Epithelial cell of esophagus (primary cell): ENCODE measurements at places on chromosomes 5 and 9.

DNA sequence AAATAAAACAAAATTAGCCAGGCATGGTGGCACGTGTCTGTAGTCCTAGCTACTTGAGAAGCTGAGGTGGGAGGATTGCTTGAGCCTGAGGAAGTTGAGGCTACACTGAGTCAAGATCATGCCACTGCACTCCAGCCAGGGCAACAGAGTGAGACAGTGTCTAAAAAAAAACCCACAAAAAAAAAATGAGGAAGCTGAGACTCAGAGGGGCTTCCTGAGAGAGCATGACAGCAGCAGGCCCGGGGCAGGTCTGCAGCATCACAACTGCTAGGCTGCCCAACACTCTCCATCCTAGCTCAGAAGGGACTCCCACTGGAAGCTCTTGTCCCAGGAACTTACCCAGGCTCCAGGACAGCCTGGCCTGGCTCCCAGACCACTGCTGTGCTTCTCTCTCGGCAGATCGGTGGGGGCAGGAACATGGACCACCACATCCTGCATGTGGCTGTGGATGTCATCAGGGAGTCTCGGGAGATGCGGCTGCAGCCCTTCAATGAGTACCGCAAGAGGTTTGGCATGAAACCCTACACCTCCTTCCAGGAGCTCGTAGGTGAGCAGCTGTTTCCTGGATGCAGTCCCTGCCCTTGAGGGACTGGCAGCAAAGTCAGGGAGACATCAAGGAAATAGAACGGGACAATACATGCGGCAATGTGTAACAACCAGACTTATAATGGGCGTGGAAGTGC, 19.1 kb downstream of the PTGS1 start:
- DNase-seq, result peak; percentile 60

DNA sequence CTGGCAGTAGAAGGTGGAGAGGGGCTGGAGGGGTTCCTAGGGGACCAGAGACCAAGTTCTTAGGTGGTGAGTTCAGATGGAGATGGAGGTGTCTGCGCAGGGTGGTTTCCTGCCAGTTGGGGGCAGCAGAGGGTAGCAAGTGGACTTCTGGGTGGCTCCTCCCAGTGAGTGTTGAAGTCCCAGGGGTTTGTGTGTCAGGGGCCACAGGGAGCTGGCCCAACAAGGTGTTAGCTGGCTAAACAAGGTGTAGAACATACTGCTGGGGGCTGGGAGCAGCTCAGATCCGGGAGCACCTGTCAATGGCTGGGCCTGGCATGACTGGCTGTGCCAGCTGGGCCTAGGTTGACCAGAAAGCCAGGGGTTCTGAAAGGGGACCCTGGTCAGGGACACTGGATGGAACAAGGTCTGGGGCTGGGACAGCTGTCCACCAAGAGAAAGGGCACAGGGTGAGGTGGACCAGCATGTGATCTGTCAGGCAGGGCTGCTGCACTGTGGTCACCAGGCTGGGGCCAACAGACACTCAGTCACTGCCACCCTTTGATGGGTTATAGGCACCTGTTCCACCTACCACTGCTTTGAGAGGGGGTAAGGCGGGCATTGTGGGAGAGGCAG, 35.6 kb downstream of the DAB2IP start:
- DNase-seq, result peak; percentile 78

- DNase-seq, result peak; percentile 38
Observed at GRCh38 chr9:23702311-23702922, 123.6 kb downstream of the ELAVL2 start.

GRCh38 chr9:127919253-127919815, 2.5 kb upstream of the ST6GALNAC4 start:
- DNase-seq, result peak; percentile 100

GRCh38 chr5:149007174-149007573, 55.7 kb downstream of the SH3TC2 start:
- no peak for DNase-seq

- DNase-seq, result no peak
Observed at GRCh38 chr5:174101195-174101730, 55.8 kb downstream of the NSG2 start.

DNA sequence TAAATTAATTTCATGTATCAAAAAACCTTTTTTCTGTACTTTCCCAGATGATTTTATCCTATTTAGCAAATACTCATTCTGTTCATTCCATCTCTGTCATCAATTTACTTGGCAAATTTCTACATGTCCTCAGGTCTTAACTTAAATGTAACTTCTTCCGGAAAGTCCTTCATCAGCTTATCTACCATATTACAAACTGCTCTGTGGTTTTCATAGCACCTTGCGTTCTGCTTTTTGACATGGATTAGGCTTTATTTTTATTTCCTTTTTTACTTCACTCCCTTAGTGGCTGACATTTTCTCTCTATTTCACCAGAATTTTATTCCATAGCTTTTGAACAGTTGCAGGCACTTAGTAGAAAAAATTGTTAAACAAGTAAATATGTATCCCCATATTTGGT, 1040.8 kb downstream of the TAF11L14 start:
- no peak for DNase-seq

DNA sequence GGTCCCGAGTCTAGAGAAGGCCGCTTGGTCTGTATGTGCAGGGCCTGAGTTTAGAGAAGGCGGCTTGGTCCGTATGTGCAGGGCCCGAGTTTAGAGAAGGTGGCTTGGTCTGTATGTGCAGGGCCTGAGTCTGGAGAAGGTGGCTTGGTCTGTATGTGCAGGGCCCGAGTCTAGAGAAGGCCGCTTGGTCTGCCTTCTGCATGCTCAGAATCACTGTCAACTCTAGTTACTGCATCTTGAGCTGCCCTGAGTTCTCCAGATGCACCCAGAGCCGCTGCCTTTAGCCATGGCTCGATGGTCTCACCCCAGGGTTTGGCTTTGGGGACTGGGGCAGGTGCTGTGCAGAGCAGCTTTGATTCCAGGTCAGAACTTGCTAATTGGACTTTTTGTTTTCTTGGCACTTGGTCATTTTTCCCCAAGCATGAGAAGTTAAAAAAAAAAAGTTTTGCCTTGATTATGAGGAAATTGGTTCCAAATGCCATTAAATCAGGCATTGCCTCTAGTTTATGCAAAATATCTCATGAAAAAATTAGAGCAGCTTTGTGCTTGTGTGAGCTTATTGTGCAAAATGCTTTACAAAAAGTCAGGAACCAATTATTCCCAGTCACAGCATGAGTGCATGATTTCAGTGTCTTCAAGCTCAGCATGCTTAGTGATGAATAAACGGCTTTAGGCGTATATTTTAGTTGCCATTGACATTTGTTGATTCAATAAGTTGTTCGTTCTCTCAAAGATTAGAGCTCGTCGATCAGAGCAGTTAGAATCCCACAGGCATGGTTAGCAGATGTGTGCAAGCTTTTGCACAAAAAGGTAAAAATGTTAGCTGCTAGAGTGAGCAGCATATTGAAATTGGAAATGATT, 25.4 kb upstream of the EXOC3 start:
- no peak for DNase-seq

DNA sequence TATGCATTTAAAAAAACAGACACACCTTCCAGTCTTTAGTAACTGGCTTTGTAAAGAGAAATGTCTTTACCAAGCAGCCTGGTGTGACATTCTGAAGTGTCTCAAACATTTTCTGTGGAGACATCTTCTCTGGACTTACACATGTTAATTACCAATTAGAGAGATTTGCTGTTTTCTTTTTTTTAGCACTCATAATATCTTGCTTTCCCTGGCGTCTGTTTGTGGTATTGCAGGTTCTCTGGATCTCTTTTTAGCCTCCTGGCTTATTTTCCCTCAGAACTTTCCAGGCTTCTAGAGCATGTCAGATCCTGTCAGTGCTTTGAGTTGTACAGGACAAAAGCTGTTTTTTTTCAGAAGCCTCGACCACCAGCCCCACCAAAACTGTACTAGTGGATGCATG, 92.5 kb downstream of the MSX2 start:
- DNase-seq, result no peak

DNA sequence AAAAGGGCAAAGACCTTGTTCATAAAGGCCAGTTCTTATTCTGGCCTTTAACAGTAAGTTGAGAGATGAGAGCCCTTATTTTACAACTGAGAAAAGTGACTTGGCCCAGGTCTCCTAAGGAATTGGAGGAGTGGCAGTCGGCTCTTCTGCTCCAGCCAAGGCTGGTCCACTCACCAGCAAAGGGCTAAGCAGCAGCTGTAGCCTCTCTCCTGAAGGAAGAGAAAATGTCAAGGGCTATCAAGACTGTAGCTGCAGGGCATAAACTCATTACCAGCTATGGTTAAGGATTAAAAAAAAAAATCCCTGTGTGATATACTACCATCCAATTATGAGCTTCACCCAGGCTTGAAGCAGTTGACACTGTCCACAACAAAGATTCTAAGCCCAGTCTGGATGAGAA, 138.6 kb upstream of the RAD23B start:
- DNase-seq, result no peak

DNA sequence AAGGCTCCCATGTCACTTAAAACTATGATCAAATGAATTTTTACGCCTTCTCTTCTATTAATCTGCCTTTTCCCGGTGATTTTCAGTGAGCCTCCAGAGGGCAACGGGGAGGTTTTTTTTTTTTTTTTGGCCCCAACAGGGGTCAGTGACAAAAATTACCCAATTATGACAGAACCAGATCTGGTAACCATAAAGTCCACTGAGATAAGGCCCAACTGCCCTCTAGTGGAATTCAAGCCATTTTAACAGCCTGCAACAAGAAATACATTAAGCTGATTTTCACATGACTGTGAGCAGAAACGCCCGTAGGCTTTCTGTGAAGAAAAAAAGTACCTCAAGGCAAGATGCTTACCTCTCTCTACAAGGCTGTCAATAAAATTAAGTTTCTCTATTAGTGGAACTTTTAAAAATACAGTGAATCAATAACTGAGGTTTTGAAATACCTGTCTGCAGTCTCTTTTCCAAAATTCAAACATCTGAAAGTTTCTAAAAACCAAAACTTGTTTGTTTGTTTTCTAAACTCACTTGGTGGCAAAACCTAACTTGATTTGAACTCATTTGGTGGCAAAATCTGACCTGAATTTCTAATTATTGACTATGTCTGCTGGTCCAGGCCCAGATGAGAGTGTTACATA, 49.7 kb upstream of the FST start:
- peak; percentile 76 for DNase-seq

- DNase-seq, result no peak
Observed at GRCh38 chr5:176877793-176878331, 21.3 kb downstream of the HK3 start.

DNA sequence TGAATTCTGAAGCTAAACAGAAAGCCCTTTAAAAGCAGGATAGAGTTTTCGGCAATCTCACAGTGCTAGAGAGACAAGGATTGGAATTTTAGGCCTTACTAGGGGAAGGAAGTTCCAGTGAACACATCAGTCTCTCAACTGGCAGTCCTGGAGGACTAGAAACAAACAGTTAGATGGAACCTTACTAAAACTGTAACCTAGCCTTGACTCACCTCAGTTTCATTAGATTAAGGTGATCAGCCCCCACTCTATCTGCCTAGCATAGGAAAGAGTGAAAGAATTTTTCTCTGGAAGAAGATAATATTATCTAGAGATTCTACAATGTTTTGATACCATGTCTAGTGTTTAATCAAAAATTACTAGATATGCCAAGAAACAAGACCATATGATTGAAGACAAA, 25.8 kb upstream of the SMIM23 start:
- DNase-seq, result no peak

- DNase-seq, result no peak
Observed at GRCh38 chr9:113805486-113806132, 70.5 kb upstream of the ZNF618 start.

DNA sequence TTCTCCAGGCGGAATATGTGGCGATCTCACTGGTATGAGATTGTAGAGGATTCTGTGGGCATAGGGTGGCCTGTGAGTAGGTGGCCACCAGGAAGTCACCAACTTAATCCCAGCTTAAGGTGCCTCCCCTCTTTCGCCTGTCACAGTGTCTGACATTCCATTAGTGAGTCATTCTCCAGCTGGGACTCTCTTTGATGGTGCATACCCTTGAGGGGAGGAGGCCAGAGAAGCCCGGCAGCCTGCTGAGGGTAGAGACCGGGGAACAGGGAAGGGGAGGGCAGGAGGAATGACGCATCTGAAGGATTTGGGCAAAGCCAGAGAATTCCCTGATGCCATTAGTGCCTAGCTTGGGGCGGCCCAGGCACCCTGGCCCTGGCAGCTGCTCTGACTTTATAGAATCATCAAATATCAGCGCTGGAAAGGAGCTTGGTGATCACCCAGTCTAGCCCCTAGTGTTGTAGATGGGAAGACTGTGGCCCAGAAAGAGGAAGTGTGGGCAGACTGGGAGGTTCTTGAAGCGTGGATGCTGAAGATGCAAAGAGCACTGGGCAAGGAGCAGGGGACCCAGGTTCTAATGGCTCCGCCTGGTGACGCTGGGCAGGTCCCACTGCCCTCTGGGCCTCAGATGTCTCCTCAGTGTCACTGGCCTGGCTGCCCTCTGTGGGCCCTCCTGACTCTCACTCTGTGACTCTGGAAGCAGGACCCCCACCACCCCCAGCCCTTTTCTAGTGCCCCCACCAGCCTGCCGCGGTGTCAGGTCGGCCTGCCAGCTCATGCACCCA, 41.4 kb downstream of the DAB2IP start:
- DNase-seq, result peak; percentile 34

- no peak for DNase-seq
Observed at GRCh38 chr9:134622896-134623257, 18.7 kb upstream of the COL5A1 start.

DNA sequence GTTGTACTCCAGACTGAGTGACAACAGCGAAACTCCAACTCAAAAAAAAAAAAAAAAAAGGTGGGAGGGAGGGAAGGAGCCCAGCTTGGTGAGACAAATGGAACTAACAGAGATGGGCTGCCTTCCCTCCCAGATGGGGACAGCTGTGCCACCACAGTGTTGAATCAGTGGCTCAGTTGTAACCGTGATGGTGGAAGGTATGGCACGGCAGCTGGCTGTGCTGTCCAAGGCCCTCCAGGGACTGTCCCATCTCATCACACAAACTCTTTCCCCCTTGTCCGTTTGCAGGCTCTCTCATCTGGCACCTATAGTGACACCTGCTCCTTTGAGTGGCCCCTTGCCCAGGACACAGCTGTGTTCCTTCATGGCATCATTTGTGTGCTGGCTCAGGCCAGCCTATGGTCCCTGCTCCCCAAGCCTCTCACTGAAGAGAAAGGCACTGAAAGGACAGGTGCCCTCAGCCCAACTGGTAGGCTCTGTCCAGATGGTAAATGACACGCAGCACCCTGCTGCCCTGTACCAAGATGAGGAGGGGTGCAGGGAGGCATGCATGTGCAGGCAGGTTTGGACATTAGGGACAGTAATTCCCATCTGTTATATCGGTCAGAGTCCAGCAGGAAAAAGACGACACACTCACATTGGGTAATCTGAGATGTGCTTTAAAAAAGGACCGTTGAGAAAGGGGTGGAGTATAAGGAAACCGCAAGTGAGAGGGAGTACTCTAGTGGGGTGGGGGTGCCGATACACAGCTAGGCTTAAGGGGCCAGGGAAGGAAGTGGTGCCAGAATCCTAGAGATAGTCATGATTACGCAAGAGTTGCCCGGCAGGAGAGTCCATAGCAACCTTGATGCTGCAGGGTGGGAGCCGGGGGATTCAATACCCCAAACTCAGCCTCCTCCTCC, 4.3 kb downstream of the SMIM33 start:
- DNase-seq, result peak; percentile 50

GRCh38 chr5:24538346-24538745, 106.4 kb downstream of the CDH10 start:
- no peak for DNase-seq
